Thoracic aorta (tissue), 2 donors: ENCODE measurements at places on chromosomes 11 and 22. TPM values are rescaled to one million over a fixed set of nuclear protein-coding genes. Genes with fewer than 3 reads are reported as not detected.

DNA sequence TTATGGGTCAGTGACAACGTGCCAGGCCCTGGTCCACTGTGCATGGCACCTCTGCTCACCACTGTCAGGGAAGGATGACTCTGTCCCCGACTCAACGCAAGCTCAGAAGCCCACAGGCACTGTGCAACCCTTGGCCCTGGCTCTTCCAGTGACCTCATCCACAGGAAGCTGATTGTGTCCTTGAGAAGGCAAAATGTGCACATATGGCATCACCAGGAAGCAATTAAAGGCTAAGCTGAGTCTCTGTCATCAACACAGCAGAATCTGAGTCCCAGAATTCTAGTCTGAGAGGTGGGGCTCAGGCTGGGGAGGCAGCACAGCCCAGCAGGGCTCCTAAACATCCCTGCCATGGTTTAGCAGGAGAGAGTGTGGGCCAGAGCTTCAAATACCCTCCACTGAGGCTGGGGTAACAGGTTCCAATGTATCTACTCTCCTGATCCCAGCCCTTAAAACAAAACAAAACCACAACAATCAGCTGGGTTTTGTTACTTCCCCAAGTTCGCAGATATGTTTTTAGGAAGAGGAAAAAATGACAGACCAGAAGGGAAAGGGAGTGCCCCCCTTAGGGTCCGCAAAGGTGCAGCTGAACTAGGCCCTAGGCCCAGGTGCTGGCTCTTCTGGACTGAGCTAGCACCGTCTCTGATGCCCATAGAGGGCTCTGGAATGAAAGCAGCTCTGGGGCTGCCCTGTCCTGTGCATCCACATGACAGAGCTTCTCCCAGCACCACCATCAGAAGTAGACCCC lies 33.5 kb upstream of the GNAZ start:
- DNase-seq = no peak

DERL3 gene
- 2.5 TPM for total RNA-seq

- DNase-seq = no peak
Observed at GRCh38 chr11:4459500-4459899, 10.4 kb downstream of the OR52K2 start.

DNA sequence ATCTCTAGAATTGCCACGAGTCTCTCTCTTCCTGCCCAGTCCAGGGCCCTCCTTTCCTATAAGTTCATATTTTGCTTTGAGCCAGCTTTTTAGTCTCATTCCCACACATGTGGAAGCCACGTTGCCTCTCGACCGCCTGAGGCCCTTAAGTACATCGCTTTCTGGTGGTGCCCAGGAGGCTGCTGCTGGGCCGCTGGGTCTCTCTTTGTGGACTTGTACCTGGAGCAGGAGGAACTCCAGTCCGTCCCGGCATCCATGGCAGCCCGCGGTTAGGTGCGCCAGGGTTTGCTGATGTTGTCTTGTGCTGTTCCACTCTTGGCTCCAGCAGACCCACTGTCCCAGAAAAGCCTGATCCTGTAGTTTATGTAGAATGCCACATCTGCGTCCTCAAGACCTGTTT lies 41.0 kb downstream of the NAT10 start:
- no peak for DNase-seq

DNA sequence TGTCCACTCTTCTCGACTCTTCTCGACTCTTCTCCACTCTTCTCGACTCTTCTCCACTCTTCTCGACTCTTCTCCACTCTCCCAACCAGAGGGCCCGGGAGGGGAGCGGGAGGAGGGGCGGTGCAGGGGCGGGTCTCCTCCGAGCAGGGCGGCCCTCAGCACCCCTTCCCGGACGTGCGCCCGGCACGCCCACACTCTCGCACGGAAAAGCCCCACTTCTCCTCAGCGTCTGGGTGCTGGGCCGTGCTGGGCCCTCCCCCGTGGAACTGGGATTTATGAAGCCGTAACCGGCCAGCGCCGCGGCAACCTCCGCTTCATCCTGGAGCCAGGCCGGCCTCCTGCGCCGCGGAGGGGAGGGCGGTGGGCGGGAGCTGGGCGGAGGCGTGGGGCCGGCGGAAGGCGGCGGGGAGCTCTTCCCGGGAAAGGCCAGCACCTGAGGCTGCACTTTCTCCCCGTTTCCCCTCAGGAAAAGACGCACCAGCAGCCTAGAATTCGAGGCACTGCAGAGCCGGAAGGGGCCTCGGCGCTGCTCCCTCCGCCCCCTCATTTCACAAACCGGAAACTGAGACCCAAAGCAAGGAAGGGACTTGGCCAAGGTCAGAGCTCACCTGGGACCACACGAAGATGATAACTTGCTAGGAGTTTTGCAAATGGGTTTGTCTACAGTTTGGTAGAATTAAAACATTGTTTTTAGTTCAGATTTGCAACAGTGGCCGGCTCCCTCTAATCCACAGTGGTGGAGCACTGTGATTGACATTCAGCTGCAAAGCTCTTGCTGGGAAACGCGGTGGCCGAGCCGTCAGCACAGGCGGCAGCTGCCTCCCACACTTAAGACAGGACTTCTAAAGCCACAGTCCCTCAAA lies 31.6 kb upstream of the JAM3 start:
- DNase-seq = no peak
